Adipose tissue (tissue), 3 donors: ENCODE measurements at places on chromosomes 3 and 15. TPM values are rescaled to one million over a fixed set of nuclear protein-coding genes. Genes with fewer than 3 reads are reported as not detected.

Gene ITIH1
- polyA plus RNA-seq = not detected

Gene TMCO5A
- 0.15 TPM for polyA plus RNA-seq

Gene GPR15
- 0.30 TPM for polyA plus RNA-seq

Gene CD276
- polyA plus RNA-seq = 20.6 TPM

Gene IQCF5
- polyA plus RNA-seq = not detected

Gene WNT7A
- polyA plus RNA-seq = 0.01 TPM

Gene FSD2
- 0.11 TPM for polyA plus RNA-seq

Gene TM4SF4
- 87.6 TPM for polyA plus RNA-seq

Gene TGM5
- 0.06 TPM for polyA plus RNA-seq

Gene CILP
- polyA plus RNA-seq = 20.0 TPM

Gene ACTRT3
- polyA plus RNA-seq = 0.95 TPM

Gene GASK1A
- polyA plus RNA-seq = 4.5 TPM

Gene TTC14
- 16.8 TPM for polyA plus RNA-seq

Gene GPR149
- polyA plus RNA-seq = not detected

Gene CRTAP
- 34.8 TPM for polyA plus RNA-seq

Gene DUOX1
- 0.34 TPM for polyA plus RNA-seq

Gene COLQ
- polyA plus RNA-seq = 3.4 TPM

Gene FEZF2
- not detected for polyA plus RNA-seq

Gene CFAP100
- not detected for polyA plus RNA-seq

Gene PLA2G4E
- not detected for polyA plus RNA-seq

Gene HEMK1
- 20.8 TPM for polyA plus RNA-seq

Gene PROS1
- 18.3 TPM for polyA plus RNA-seq

Gene SLC28A2
- polyA plus RNA-seq = 0.59 TPM

Gene KNG1
- polyA plus RNA-seq = 0.04 TPM

Gene RABL3
- 13.4 TPM for polyA plus RNA-seq

Gene ASB14
- not detected for polyA plus RNA-seq

Gene DNAH12
- polyA plus RNA-seq = 0.03 TPM

Gene XCR1
- polyA plus RNA-seq = 0.06 TPM

Gene RAB6B
- polyA plus RNA-seq = 3.5 TPM

Gene SLC22A13
- polyA plus RNA-seq = 0.03 TPM

Gene CPEB1
- 0.49 TPM for polyA plus RNA-seq

Gene TP63
- polyA plus RNA-seq = 0.16 TPM

Gene GALNT15
- polyA plus RNA-seq = 48.2 TPM

Gene SENP2
- polyA plus RNA-seq = 26.4 TPM

Gene PRTG
- 0.13 TPM for polyA plus RNA-seq

Gene TNNC1
- 11.6 TPM for polyA plus RNA-seq

Gene ROPN1
- not detected for polyA plus RNA-seq

Gene ACSBG1
- polyA plus RNA-seq = 0.11 TPM

Gene CFAP92
- 1.9 TPM for polyA plus RNA-seq

Gene SLC30A4
- 2.0 TPM for polyA plus RNA-seq

Gene GOLGA6L10
- 0.79 TPM for polyA plus RNA-seq

Gene FRMD4B
- polyA plus RNA-seq = 6.2 TPM

Gene SNTN
- polyA plus RNA-seq = not detected

Gene TNFAIP8L3
- 17.5 TPM for polyA plus RNA-seq

Gene HHATL
- 2.0 TPM for polyA plus RNA-seq

Gene WDR49
- polyA plus RNA-seq = not detected

Gene UQCRC1
- 122 TPM for polyA plus RNA-seq

Gene CCR8
- polyA plus RNA-seq = not detected

Gene ZNF502
- polyA plus RNA-seq = 1.7 TPM

Gene NTRK3
- polyA plus RNA-seq = 3.0 TPM

Gene FANCD2OS
- not detected for polyA plus RNA-seq

Gene FAN1
- polyA plus RNA-seq = 8.7 TPM

Gene POLR2M
- polyA plus RNA-seq = 81.0 TPM

Gene ZXDC
- polyA plus RNA-seq = 9.8 TPM

Gene SLCO2A1
- polyA plus RNA-seq = 6.3 TPM

Gene NEO1
- polyA plus RNA-seq = 9.8 TPM

Gene ZNF609
- 7.9 TPM for polyA plus RNA-seq

Gene NT5DC2
- 42.7 TPM for polyA plus RNA-seq
